ENCODE measurements at places on chromosomes 7 and 10. TPM values are rescaled to one million over a fixed set of nuclear protein-coding genes. Genes with fewer than 3 reads are reported as not detected.

- no peak overlapping the region for H3K27ac ChIP-seq
- no peaks in the 10 kb centered on the region for H3K36me3 ChIP-seq
- H3K4me3 ChIP-seq, result no peak overlapping the region
- no peaks in the 10 kb centered on the region for H3K4me1 ChIP-seq
Measured at GRCh38 chr10:25245165-25245564, 70.4 kb downstream of the GPR158 start.

DNA sequence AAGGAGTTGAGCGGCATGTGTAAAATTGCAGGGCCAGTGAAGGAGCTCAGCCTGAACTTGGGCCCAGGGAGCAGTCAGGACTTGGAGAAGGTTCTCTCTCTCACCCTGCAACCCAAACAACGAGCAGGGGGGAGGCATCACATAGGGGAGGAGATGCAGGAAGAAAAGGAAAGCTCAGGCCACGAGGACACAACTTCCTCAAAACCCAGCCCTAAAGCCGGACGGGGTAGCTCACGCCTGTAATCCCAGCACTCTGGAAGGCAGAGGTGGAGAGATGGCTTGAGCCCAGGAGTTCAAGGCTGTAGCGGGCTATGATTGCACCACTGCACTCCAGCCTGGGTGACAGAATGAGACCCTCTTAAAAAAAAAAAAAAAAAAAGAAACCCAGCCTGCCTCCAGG is 629.1 kb downstream of the PARD3 start:
- no peak overlapping the region for H3K27ac ChIP-seq
- no peaks in the 10 kb centered on the region for H3K27me3 ChIP-seq
- no peak for DNase-seq
- no peak overlapping the region for H3K4me3 ChIP-seq
- no peaks in the 10 kb centered on the region for H3K4me1 ChIP-seq

DNA sequence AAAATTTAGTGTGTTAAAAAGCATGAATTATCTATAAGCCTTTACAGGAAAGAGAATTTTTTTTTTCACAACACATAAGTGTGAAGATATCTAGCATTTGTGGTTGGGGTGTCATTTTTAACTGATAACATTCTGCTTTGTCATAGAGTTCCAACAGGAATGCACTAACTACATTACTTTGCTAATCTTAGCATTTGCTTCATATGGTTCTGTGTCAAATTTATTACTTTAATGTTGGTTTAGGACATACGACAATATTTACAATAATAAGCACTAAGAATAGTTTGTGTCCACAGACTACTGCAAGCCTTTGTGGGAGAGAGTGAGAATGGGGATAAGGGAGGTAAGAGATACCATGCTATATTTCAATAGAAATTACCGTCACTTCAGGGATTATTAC is 40.6 kb upstream of the MAGI2 start:
- H3K27ac ChIP-seq, result no peak overlapping the region
- no peaks in the 10 kb centered on the region for H3K4me1 ChIP-seq
- H3K36me3 ChIP-seq, result no peaks in the 10 kb centered on the region
- DNase-seq, result no peak
- H3K27me3 ChIP-seq, result no peaks in the 10 kb centered on the region
- no peak overlapping the region for H3K4me3 ChIP-seq

DNA sequence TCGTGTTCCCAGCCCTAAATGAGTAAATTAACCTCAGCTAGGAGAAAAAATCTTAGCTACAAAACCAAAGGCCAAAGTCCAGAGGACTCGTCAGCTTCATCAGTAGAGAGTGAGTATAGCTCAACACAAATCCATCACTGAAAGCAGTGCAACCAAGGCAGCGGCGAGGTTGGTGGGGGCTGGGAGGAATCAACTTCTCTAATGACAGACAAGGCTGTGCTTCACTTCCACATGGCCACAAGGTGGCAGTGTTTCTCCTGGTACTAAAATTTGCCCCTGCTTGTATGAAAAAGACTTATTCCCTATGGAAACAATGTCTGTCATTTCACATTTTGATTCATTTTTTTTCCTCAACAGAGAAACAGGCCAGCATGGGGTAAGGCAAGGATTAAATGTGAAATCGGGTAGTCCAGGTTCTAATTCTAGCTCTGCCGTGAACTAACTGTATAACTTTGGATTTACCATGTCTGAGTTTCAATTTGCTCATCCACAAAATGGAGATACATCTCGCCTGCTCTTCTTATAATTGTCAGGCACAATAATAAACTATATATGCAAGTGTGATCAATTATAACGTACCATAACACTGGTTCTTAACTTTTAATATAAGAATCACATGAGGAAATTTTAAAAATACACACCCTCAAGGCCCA is 39.3 kb downstream of the FAS start:
- peaks cover 2% of the 10 kb centered on the region for H3K4me1 ChIP-seq
- H3K4me3 ChIP-seq, result no peak overlapping the region
- H3K27ac ChIP-seq, result no peak overlapping the region
- H3K27me3 ChIP-seq, result no peaks in the 10 kb centered on the region
- DNase-seq, result peak; percentile 58

GRCh38 chr10:77989081-77989724 is 40.1 kb downstream of the POLR3A start:
- no peaks in the 10 kb centered on the region for H3K4me1 ChIP-seq
- H3K36me3 ChIP-seq, result peaks cover 92% of the 10 kb centered on the region
- H3K27ac ChIP-seq, result no peak overlapping the region
- H3K4me3 ChIP-seq, result no peak overlapping the region
- no peaks in the 10 kb centered on the region for H3K27me3 ChIP-seq
- DNase-seq, result peak; percentile 21

GRCh38 chr10:66564287-66564686 is 361.5 kb upstream of the LRRTM3 start:
- no peaks in the 10 kb centered on the region for H3K36me3 ChIP-seq
- H3K4me3 ChIP-seq, result no peak overlapping the region
- no peak for DNase-seq
- H3K27me3 ChIP-seq, result no peaks in the 10 kb centered on the region
- H3K4me1 ChIP-seq, result no peaks in the 10 kb centered on the region

DNA sequence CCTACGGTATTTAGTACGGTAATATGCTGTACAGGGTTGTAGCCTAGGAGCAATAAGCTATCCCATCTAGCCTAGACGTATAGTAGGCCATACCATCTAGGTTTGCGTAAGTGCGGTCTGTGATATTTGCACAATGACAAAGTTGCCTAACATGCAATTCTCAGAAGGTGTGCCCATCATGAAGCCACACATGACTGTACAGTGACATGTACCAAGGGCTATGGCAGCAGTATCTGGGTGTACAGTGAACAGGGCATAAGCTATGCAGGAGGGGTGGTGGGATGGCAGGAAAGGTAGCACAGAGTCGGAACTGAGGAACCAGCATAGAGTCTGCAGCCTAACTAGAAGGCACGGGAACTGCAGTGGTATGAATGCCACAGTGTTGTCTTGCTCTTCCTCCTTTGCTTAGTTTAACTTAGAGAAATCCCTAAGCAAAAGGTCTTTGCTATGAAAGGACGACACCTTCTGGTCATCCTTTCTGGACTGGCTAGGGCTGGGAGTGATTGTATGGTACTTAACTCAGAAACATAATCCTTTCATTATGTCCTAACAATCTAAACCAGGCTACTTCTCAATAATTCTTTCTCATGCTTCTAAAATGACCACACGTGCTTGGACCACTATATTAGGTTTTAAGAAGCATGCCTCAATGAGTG is 93.5 kb downstream of the DYNC1I1 start:
- H3K27me3 ChIP-seq, result no peaks in the 10 kb centered on the region
- H3K27ac ChIP-seq, result no peak overlapping the region
- DNase-seq, result no peak
- no peaks in the 10 kb centered on the region for H3K36me3 ChIP-seq
- no peaks in the 10 kb centered on the region for H3K4me1 ChIP-seq

- H3K36me3 ChIP-seq, result no peaks in the 10 kb centered on the region
- no peaks in the 10 kb centered on the region for H3K27me3 ChIP-seq
- peak; percentile 5 for DNase-seq
- no peak overlapping the region for H3K4me3 ChIP-seq
- H3K4me1 ChIP-seq, result no peaks in the 10 kb centered on the region
Measured at GRCh38 chr7:114539575-114539974, 125.0 kb downstream of the FOXP2 start.

DNA sequence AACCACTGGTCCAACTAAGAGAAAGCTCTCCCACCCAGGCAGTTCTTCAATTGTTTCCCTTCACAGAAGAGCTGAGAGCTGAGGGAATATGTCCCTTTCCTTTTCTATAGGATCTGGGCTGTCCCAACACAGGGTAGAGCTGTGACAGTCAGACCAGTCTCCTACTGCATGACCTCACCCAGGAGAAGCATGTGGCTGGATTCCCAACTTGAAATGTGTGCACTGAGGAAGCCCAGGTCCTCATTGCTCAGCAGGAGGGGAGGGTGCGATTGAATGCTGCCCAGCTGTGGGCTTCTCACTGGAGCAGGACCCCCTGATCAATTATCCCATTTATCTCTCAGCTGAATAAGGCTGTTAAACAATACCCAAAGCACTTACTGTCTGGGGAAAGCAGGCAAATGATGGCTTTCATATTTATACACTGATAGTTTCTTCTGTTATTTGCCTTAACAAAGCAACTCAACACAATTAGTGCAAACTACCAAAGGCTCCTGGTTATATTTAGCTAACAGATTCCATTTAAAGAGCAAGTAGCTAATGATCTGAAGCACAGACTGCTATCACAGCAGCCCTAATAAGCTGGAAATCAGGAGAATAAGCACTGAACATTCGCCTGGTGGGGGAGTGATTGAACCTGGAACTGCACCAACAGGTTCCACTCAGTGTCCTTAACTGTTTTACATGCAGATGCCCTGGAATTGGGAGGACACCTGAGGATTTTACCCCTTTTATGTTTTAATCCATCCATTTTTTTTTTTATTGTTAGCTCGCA is 508.8 kb downstream of the CCSER2 start:
- H3K36me3 ChIP-seq, result no peaks in the 10 kb centered on the region
- no peak overlapping the region for H3K27ac ChIP-seq
- no peaks in the 10 kb centered on the region for H3K4me1 ChIP-seq
- H3K4me3 ChIP-seq, result no peak overlapping the region

DNA sequence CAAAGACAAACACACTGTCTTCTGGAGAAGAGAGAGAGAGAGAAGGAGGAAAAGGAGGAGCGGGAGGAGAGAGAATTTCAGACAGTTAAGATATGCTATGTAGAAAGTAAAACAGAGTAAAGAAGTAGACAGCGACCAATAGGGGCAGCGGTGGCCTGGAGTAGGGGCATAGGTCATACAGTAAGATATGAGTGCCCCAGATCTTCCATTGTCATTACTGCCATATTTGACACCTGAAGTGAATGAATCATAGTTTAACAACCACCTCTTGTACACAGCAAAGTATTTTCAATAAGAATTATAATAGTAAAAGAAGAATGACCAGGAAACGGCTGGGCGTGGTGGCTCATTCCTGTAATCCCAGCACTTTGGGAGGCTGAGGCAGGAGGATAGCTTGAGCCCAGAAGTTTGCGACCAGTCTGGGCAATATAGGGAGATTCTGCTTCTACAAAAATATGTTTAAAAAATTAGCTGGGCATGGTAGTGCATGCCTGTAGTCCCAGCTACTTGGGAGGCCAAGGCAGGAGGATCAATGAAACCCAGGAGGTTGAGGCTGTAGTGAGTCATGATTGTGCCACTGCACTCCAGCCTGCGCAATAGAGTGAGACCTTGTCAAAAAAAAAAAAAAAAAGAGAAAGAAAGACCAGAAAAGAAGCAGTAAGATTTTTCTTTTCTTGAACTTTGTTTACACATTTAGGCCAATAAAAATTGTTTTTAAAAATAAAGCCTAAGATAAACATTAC is 77.0 kb upstream of the GPR158 start:
- no peaks in the 10 kb centered on the region for H3K36me3 ChIP-seq
- H3K4me3 ChIP-seq, result no peak overlapping the region
- no peak for DNase-seq
- H3K4me1 ChIP-seq, result no peaks in the 10 kb centered on the region
- no peak overlapping the region for H3K27ac ChIP-seq

GRCh38 chr7:136523571-136523970 is 344.9 kb upstream of the CHRM2 start:
- no peak for DNase-seq
- no peaks in the 10 kb centered on the region for H3K4me1 ChIP-seq
- H3K27ac ChIP-seq, result no peak overlapping the region
- no peaks in the 10 kb centered on the region for H3K27me3 ChIP-seq

DNA sequence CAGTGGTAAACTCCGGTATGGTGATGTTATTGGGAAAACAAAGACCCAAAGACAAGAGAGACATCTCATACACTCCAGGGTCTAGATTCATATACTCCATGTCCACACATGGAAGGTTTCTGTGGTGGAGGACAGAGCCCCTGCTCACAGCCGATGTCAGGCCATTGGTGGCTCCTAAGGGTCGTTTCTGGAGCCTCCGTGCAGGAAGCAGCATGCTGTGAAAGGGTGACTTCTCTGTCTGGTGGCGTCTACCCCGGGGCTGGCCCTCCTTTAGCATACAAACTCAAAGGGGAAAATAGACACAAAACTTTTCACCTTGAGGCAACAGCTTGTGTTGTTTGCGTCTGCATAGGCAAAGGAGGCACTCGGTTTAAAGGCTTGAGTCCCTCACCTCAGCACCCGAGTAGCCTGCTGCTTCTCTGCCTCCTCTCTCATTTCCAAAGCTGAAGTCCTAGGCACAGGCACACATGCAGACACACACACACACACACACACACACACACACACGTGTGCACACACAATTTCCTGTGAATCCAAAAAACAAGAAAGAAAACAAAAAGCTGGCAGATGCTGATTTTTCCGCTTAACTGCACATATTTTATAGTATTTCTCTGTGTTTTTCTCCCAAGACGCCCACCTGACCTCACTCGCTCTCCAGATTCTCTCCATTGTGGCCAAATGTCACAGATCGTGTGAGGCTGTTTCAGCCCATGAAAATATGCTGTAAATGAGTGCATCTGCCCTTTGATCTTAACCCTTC is 601.4 kb upstream of the MGMT start:
- no peak for DNase-seq
- no peaks in the 10 kb centered on the region for H3K36me3 ChIP-seq

- no peaks in the 10 kb centered on the region for H3K36me3 ChIP-seq
- peaks cover 2% of the 10 kb centered on the region for H3K27me3 ChIP-seq
- no peak overlapping the region for H3K4me3 ChIP-seq
- DNase-seq, result no peak
- H3K4me1 ChIP-seq, result no peaks in the 10 kb centered on the region
- H3K27ac ChIP-seq, result no peak overlapping the region
Measured at GRCh38 chr10:118845776-118846175, 91.0 kb upstream of the CACUL1 start.

- peak overlapping the region; percentile 78 for H3K27ac ChIP-seq
- H3K4me3 ChIP-seq, result no peak overlapping the region
- no peaks in the 10 kb centered on the region for H3K36me3 ChIP-seq
- H3K27me3 ChIP-seq, result no peaks in the 10 kb centered on the region
- H3K4me1 ChIP-seq, result peaks cover 72% of the 10 kb centered on the region
- peak; percentile 67 for DNase-seq
Measured at GRCh38 chr10:109978481-109978880, 29.3 kb upstream of the ADD3 start.

- H3K27me3 ChIP-seq, result no peaks in the 10 kb centered on the region
- H3K36me3 ChIP-seq, result no peaks in the 10 kb centered on the region
- peak; percentile 98 for DNase-seq
- H3K4me3 ChIP-seq, result peak overlapping the region; percentile 79
- peaks cover 32% of the 10 kb centered on the region for H3K4me1 ChIP-seq
- peak overlapping the region; percentile 73 for H3K27ac ChIP-seq
Measured at GRCh38 chr10:110210674-110211464, 3.5 kb downstream of the MXI1 start.

Gene CADPS2
- polyA plus RNA-seq, result 15.1 TPM

Gene TDRD1
- 0.22 TPM for polyA plus RNA-seq

Gene CALHM3
- 0.13 TPM for polyA plus RNA-seq

Gene SPDYE1
- polyA plus RNA-seq, result 0.72 TPM

Gene POU6F2
- 0.19 TPM for polyA plus RNA-seq

Gene SPDYE16
- polyA plus RNA-seq, result 1.2 TPM

Gene CRPPA
- 1.8 TPM for polyA plus RNA-seq

Gene PDZD8
- polyA plus RNA-seq, result 34.7 TPM

Gene SORCS1
- 6.5 TPM for polyA plus RNA-seq

Gene NACAD
- 7.2 TPM for polyA plus RNA-seq

Data from large intestine (tissue), 12 donors.